ENCODE measurements at places on chromosomes 6 and 20.

DNA sequence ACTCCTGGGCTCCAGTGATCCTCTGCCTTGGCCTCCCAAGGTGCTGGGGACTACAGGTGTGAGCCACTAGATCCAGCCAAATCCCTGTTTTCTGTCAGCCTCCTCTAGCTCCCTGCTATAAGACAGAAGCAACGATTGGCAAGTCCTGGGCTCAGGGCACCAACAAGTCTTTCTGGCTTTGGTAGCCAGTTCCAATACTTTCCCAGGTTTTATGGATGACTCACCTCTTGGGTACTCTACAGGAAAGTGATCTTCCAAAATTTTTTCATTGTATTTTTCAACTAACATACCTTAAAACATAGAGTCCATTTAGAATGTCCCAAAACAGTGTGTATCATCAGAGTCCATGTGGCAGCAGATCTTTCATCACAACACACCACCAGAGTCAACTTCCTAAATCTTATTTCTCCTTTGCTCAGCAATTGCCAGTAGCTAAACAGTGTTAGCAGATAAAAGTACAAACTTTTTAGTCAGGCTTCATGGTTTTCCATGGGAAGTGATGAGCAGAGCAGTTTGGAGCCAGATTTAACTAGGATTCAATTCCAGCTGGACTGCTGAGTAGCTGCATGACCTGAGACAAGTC is 13.3 kb downstream of the GABBR1 start:
- no peak for DNase-seq

DNA sequence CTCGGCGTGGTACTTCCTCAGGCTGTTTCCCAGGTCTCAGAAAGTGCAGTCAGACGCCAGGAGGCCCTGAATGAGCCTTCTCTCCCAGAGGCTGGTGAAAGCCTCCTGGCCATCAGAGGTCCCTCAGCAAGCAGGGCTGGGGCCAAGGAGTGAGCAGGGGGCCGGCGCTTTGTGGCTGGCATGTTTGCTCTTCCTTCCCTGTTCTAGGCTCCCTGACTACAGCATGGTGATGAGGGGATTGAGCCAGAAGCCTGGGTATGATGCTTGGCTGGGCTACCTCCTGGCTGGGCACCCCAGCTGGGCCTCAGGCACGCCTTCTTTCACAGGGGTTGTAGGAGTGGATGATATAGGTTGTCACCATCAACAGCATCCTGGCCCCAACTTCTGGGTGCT is 11.7 kb upstream of the DNAJC5 start:
- DNase-seq, result no peak

- no peak for DNase-seq
Observed at GRCh38 chr20:21133404-21133803, 7.5 kb downstream of the KIZ start.

GRCh38 chr6:68951270-68951669 is 316.2 kb downstream of the ADGRB3 start:
- DNase-seq, result no peak

- DNase-seq, result no peak
Observed at GRCh38 chr20:35027301-35027700, 65.3 kb downstream of the TRPC4AP start.

- DNase-seq, result no peak
Observed at GRCh38 chr6:123211777-123212545, 215.9 kb downstream of the CLVS2 start.

Measured in erythroblast (primary cell).